Spinal cord (tissue), 10 donors: ENCODE measurements at places on chromosomes 12 and 14.

DNA sequence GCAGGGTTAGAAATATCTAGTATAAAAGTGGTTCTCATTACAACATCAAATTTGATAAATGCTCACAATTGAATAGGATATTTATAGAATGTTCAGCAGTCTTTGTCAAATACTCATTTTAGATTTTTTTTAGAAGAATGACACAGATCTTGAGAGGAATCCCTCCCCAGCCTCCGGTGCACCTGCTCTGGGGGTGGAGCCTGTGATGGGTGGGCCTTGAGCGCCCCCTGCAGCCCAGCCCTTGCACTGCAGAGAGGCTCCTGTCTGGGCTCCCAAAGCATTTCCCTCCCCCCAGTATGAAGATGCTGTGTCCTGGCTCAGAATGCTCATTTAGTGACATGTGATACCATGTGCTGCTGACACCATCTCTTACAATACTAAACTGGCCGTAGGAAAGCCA is 792.3 kb downstream of the TMEM121 start:
- DNase-seq = no peak

DNA sequence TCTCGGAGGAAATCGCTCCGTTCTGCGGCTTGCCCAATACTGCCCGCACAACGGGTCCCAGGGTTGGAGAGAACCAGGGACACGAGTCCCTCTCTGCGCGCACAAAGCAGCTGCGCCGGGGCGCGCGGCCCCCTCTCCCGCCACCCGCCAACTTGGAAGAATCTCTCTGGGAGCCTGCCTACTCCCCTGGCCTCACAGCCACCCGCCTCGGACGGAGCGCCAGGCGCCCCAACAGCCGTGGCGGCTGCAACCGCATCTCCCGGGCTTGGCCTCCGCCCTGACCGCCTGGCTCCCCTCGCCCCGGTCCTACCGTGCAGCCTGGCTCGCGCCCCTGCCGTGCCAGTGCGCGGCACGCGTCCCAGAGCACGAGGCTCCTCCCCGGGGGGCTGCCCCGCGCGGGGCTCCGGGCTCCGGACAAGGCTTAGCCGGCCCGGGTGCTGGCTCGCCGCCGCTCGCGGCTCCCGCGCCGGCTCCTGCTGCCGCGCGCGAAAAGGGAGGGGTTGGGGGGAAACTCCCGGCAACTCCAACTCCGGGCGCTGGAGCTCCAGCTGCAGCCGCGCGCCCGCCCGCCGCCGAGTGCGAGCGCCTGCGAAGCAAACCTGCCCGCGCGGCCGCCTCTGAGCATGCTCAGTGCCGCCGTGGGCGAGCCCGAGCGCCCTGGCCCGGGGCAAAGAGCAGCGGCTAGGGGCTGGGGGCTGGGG is at the start of gene STXBP6:
Gene STXBP6 (minus strand): TSS at position 580 of the 701 bp plus-strand sequence. CDS start 75,329 bp downstream, outside the sequence.
- DNase-seq = peak; percentile 88

DNA sequence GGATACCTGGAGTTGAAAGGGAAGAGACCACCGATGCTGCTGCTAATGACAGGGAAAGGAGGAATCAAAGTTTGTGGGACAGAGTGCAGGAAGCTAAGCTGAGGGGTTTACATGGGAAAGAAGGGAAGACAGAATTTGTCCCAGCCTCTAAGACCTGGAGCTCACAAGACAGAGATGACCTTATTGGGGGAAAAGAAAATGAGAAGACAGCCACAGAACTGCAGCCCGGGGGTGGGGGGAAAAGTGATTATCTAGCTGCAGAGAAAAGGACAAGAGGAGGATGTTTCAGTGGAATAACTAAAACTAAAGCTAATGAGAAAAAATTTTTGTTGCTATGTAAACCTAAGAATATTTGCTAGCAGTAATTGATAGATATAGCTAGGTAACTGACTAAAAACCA is 30.7 kb downstream of the NDUFA12 start:
- DNase-seq = no peak

DNA sequence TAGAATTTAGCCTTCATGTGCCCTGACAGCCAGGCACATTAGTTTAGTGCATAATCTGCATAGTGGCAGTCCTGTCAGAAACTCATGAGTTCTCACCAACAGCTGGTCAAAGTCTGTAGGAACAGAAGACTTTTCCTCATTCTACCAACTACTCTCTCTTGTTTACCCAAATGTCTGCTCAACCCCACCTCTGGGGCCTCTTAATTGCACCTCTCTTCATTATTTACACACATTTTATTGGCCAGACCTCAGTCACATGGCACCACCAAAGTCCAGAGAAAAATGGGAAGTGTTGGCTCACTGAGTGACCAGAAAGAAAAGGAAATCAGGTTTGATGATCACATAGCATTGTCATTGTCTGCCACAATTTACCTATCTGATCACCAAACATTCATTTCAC is 114.6 kb upstream of the PLXNC1 start:
- no peak for DNase-seq

DNA sequence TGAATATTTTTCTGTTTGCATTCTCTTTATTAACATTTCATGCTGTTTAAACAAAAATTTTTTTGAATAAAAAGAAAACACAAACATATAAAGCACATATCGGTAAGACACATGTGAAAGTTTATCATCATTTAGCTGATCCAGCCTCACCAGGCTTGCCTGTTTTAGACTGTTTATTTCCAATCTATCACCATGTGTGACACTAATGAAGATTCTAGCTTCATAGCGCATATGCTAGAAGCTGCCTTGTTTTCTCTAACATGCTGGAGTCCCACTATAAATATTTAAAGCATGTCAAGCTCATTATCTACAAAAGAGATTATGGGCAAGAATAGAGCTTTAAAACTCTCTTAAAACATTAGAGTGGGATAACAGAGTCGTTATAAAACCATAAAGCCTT is 25.4 kb upstream of the ADAMTS20 start:
- no peak for DNase-seq

- DNase-seq = no peak
Observed at GRCh38 chr12:119208626-119209061, 29.9 kb downstream of the HSPB8 start.
